IMR-90 (cell line): ENCODE measurements at places on chromosomes 12 and 14. TPM values are rescaled to one million over a fixed set of nuclear protein-coding genes. Genes with fewer than 3 reads are reported as not detected.

The NINJ2 gene
- not detected in 2 replicates for total RNA-seq

The AMN gene
- total RNA-seq: under 0.01 TPM in 1 of 2 replicates, not detected in the other

DNA sequence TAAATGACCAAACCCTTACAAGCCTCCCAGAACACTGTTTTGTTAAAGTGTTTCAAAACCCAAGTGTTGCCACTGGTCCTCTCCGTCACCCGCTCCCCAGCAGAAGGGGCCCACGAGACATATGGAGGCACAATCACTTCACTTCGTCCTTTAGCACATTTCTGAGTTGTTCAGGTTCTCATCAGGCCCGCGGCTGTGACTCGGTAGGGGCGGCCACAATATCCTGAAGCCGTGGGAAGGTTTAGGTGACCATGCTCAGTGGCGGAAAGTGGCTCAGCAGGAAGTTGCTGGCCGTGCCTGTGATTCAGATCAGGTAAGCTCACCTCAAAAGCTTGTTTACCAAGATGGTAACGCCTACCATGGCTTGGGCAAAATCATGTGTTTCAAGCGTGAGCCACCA is 227.5 kb downstream of the GLT1D1 start:
- no peak for DNase-seq

The LMNTD1 gene
- 4.3 and 4.7 TPM in 2 replicates for total RNA-seq

The SH2B3 gene
- total RNA-seq: 9.2 and 9.3 TPM in 2 replicates

DNA sequence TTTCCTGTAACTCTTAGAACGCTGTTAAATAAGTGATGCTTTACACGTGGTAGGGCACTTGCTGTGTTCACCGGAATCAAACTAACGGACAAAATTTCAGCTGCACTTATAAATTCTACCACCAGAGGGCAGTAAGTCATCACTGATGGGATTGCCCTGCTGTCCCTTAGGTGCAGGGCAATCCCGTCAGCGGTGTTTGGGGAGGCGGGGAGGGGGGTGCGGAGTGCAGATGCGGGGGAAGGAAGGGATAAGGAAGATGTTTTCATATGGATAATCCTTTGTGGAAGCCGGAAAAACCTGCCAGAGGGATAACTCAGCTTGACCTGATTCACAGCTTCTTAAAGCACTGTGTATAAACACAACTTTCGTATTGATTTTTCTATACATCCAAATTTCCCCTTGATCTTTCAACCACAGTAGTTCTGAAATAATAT is 21.7 kb upstream of the SLC10A1 start:
- peak; percentile 60 for DNase-seq

- DNase-seq: no peak
These were observed 73.7 kb downstream of the RMST start for GRCh38 chr12:97536353-97536752.

DNA sequence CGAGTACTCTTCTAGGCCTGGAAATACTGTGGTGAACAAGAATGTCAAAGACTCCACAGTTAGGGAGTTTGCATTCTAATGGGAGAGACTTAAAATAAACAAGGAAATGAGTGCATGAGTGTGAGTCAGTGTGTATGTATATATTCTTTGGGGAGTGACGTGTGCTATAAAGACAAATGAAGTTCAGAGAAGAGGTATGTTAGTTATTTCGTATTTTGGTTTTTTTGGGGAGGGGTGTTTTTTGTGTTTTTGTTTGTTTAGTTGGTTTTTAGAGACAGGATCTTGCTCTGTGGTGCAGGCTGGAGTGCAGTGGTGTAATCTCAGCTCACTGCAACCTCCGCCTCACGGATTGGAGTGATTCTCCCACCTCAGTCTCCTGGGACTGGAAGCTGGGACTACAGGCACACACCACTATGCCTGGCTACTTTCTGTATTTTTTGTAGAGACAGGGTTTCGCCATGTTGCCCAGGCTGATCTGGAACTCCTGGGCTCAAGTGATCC is 74.3 kb downstream of the SRGAP1 start:
- DNase-seq: peak; percentile 99

GRCh38 chr12:94806617-94807016 is 156.3 kb upstream of the TMCC3 start:
- DNase-seq: no peak

DNA sequence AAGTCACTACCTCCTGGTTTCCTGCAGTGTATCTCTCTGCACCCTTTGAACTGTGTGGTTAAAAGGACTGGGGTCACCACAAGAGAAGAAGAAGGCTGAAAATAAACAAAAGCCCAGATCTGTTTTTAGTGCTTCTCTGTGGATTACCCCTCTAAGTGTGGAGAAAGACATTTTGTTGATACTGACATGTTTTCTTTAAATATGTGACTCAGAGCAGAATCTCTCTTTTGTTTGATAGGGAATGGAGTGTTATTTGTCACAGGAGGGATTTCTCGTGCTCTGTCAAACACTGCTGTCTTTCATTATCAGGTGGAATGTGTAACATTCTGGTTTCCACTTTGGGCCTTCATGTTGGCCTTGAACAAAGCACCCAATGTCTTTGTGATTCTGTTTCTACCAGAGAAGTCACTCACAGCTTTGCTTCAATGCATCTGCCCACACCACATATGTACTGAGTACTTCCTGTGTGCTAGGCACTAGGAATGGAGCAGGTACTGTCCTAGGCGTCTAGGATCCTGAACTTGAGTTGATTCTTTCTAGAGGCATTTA is 82.1 kb downstream of the PLXNC1 start:
- peak; percentile 19 for DNase-seq

GRCh38 chr14:75295491-75296345 is 17.1 kb downstream of the FOS start:
- DNase-seq: peak; percentile 64

The GALC gene
- total RNA-seq: 7.9 and 9.7 TPM in 2 replicates
